ENCODE measurements at places on chromosomes 2 and 18. TPM values are rescaled to one million over a fixed set of nuclear protein-coding genes. Genes with fewer than 3 reads are reported as not detected.

DNA sequence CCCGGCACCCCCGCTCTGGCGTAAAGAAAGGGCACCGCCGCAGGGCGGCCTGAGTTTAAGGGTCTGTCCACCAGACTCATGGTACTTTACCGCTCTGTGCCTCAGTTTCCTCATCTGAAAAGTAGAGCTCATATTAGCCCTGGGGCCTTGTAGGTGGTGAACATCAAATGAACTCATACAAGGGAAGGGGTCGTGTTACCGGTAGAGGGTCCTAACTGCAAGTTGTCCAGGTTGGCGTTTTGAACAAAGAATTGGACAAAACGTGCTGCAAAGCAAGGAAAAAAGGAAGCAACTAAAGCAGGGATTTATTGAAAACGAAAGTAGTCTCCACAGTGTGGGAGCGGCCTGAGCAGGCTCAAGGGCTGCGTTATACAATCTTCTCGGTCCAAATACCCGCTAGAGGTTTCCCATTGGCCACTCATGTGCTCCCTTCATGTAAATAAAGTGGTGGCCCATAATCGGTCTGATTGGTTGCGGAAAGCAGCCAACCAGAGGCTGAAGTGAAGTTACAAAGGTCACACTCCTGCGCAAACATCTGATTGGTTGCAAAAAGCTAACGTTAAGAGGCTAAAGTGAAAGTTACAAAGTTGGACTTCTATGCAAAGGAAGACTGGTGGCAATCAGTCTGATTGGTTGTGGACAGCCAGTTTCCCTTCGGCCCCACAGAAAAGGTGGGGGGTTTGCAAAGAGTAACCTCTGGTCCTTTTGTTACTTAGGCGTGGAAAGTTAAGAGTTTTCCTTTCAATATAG is 80.7 kb upstream of the LDLRAD4 start:
- DNase-seq = no peak

ECEL1 gene
- 6.5 TPM for total RNA-seq

- no peak for DNase-seq
Measured at GRCh38 chr2:161422816-161423403, 6.8 kb downstream of the TBR1 start.

TRPM8 gene
- 0.54 TPM for total RNA-seq

DNA sequence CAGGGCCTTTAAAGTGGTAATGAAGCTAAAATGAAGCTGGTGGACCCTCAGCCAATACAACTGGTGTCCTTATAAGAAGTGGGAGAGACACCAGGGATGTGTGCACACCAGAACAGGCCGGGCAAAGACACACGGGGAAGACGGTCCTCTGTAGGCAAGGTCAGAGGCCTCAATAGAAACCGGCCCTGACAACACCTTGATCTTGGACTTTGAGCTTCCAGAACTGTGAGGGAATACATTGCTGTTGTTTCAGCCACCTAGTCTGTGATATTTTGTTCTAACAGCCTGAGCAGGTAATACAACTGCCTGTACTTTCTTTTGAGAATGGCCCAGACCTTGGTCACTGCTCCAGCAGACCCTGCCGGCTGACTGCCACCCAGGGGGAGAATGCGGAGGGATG is 65.6 kb upstream of the FZD7 start:
- no peak for DNase-seq

- no peak for DNase-seq
Measured at GRCh38 chr2:168190590-168191336, 56.6 kb downstream of the STK39 start.

- DNase-seq = no peak
Measured at GRCh38 chr2:7813541-7814292, 868.1 kb upstream of the ID2 start.

ANKRD62 gene
- 0.18 TPM for total RNA-seq

DNA sequence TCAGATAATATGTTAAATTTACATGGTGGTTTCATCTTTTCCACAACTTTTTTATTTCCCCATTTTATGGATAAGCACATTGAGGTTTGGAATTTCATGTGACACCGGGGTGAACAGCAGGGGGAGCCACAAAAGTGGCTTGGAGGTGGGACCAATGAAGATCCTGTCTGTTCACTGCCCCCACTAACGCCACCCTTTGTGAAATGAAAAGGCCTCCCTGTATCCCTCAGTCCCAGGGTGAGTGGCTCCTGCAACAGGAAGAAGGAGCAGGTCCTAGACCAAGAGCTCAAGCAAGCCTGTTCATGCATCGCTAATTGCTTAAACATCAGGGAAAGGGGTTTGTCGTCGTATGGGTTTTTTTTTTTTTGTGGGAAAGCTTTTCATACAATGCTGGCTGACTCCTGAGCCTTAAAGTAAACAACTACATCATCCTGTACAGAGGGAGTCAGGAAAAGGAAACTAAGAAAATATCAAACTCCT is 267.8 kb upstream of the EPAS1 start:
- no peak for DNase-seq

ALK gene
- total RNA-seq = 6.4 TPM

ABCG5 gene
- total RNA-seq = not detected
